Islet precursor cell (in vitro differentiated cells): ENCODE measurements at places on chromosomes 6 and 20.

- DNase-seq = peak; percentile 70
These were observed 664.8 kb upstream of the GJE1 start for GRCh38 chr6:141467881-141468280.

- DNase-seq = no peak
These were observed 372.1 kb downstream of the KIF16B start for GRCh38 chr20:16201191-16201590.

- DNase-seq = peak; percentile 79
These were observed 52.6 kb upstream of the MAFB start for GRCh38 chr20:40741507-40742106.

DNA sequence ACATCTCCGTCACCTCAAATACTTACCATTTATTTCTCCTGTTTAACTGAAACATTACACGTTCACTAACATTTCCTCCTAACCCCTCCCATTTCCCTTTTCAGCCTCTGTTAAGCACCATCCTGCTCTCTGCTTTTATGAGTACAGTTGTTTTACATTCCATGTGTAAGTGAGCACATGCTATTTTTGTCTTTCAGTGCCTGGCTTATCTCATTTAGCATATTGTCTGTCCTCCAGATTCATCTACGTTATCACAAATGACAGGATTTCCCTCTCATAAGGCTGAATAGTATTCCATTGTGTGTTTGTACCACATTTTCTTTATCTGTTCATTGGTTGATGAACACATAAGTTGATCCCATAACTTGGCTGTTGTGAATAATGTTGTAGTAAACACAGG, 22.7 kb downstream of the TAF11 start:
- DNase-seq = no peak

DNA sequence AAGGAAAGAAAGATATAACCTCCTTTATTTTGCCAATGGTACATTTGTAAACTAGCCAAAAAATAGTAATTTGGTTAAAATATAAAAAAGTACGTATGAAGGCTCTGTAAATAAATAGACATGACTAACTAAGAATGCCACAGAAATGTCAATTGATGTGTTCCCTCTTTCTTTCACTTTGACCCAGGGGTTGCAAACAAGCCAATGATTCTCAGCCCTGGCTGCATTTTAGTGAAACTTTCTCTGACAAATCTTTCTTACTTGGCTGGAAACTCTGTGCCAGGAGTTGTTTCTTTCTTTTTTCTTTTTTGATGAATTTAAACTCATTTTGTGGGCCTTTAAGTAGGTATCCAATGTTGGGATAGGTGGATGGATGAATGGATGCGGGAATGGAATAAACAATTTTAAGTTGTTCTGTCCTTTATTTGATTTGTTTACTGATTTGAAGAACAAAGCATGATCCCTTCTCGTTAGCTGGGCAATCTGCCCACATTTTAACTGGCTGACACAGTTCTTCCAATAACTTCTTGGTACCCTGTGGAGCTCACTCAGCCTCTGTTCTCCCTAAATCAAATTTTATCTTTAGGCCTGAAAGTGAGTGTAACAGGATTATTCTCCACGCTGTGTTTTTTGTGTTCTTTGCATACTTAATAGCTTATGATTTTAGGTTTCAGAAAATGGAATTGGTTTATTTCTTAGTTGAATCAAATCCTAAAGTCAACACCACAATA, 58.6 kb upstream of the GCLC start:
- DNase-seq = no peak

DNA sequence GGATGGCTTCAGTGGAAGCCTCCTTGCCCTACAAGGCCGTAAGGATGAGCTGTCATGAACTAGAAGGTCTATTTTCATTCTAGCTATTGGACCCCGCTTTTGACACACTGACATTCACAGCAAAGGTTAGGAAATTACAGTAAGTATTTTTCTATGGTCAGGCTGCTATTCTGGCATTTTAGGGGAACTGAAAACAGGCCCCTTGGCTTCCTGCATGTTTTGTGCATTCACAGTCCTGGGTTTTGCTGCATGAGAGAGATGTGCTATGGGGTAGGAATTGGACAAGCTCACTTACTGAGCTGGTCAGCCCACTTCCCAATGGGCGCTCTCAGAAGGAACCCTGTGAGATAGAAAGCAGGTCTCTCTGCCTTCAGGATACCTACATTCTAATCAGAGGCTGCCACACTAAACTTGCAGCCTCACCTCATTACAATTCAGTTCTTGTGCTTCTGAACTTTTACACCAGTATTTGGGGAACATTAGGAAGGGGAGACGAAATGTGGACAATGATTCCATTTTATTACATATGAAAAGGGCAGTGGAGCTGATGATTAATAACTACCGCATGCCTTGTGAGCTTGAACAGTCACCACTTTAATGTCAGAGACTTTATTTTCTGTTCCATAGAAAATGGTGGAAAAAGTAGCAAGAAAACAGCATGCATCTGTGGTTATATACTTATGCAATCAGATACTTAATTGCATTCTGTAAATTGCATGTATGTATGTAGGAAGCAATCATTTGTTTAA, 86.6 kb upstream of the TAB2 start:
- no peak for DNase-seq

DNA sequence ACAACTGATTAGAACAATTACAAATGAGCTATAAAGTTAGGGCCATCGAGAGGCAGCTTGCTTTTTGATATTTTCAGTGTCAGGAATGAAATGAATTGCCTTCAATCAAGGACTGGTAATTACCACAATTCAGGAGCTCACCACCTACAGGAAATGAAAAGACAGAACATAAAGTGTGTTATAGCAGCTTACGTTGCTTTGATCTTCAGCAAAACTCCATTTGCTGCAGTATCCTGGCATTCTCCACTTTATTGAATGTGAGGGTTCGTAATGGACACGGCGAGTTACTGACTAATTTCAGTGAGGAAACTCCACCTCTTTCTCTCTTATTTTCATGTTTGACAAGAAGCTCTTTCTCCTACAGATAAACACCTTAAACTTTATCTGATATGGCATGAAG, 440.0 kb upstream of the HSF2 start:
- DNase-seq = no peak

- DNase-seq = no peak
These were observed 393.8 kb upstream of the IMPG1 start for GRCh38 chr6:76466286-76466685.

GRCh38 chr6:17851720-17852161, 135.7 kb downstream of the KIF13A start:
- no peak for DNase-seq

DNA sequence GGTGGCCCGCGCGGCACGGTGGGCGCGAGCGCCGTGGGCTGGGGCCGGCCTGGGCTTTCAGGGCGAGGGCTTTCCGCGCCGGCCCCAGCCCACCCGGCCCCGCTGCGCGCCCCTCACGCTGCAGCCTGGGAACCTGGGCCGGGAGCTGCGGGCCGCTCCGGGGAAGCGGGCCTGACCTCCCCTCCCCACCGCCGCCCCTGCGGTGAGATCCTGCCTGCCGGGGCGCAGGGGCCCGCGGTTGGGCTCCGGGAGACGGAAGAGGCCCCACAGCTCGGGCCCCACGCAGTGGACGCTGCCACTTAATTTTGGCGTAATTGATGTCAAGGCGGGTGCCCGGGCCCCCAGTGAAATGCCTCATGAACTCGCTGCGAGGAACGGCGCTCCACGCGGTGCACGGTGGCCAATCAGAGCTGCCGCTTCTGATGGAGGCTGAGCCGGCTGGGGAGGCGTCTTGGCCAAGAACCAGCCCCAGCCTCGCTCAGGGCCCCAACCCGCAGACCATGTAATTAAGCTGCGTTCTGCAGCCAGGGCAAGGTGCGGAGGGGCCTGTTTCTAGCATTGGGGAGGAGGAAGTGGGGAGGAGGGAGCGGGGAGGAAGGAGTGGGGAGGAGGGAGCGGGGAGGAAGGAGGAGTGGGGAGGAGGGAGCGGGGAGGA, 96.1 kb upstream of the BHLHE23 start:
- no peak for DNase-seq

DNA sequence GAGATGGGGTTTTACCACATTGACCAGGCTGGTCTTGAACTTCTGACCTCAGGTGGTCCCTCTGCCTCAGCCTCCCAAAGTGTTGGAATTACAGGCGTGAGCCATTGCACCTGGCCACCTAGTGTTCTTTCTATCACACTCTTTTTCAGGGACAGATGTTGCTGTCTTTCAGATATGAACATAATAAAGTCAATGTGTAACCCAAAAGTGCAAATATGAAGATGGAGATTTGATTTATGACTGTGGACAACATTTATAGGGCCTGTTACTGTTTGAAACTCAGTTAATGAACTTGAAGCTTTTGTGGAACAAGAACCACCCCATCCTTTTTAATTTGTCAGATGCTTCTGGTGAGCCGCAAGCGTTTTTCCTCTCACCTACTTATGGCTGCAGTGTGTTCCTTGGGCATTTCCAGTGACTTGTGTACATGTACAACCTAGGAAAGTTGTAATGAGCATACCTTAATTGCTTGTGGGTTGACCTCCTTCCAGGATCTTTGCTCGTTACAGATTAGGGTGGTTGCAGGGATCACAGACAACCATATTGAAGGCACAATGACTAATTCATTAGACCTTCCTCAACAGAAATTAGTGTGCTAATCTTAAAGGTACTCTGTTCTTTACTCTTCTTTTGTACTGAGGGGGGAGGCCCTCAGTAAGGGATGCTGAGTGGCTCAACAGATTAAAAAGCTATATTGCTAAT, 6.8 kb downstream of the TBPL1 start:
- no peak for DNase-seq

DNA sequence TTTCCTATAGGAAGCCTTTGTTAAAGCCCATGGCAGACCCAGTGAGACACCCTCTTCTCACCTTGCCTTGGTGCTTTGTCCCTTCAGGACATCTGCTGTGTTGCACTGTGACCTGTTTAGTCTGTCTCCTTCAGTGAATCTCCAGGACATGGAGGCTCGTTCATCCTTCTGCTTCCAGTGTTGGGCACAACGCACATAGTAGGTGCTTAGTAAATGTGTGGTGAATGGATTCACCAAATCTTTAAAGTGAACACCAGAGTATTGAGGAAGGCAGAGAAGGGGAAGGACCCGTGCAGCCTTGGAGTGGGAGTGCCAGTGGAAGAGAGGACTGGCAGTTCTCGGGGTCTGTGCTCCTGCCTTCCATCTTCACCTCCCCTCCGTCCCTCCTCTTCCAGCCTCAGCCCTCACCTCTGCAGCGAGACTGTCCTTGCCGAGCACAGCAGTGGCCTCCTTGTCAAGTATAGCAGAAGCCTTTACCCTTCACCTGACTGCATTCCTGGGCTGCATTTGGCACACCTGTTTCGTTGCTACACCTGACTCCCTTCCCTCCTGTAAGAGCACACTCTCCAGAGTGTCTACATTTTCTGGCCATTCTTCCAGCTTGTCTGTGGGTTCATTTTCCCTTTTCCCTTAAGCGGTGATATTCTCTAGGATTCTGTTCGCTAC, 49.2 kb downstream of the ARID1B start:
- no peak for DNase-seq

DNA sequence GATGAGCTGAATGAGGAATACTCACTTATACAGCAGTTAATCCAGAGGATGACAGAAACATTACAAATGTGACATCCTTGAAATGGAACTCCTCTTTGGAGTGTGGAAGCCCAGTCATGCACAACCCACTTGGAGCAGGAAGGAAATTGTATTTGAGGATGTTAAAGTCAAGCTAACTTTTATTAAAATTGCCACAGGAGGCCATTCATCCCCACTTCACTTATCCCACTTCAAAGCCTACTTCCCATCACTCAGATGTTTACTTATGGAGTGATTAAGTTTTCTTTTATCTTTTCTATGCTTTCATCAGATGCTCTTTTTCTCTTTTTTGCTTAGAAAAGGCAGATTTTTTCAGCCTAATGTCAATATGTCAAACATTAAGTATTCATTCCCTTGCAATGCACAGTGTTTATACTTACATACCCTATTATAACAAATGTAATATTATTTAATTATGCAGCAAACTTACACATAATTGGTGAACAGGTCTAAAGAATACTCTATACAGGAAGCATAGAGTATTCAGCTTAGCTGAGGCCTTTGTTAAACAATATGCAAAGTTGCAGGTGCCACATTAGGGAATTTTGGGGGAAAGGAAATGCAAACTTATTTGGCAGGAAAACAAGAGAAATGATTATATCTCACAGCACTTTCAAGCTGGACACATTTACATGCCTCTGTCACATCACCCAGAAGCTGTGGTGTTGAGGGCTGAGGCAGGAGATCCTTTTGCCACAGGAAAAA, 148.9 kb downstream of the KHDC1L start:
- DNase-seq = no peak

DNA sequence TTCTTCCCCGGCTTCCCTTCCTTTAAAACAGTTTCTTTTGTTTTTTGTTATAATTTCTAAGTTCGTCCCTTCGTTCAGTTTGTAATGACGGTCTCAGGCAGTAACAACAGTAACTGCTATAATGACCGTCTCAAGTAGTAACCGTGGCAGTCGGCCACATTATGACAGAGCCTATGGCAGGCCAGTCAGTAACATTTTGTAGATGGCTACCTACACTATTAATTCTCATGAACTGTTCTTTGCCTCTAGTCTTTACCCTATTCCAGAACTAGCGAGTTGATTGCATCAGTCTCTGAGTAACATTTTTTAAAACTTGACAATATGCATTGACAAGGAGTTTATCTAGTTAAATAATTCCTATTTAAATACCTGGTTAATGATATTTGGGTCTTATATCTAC, 43.0 kb upstream of the ADGRG6 start:
- DNase-seq = no peak

DNA sequence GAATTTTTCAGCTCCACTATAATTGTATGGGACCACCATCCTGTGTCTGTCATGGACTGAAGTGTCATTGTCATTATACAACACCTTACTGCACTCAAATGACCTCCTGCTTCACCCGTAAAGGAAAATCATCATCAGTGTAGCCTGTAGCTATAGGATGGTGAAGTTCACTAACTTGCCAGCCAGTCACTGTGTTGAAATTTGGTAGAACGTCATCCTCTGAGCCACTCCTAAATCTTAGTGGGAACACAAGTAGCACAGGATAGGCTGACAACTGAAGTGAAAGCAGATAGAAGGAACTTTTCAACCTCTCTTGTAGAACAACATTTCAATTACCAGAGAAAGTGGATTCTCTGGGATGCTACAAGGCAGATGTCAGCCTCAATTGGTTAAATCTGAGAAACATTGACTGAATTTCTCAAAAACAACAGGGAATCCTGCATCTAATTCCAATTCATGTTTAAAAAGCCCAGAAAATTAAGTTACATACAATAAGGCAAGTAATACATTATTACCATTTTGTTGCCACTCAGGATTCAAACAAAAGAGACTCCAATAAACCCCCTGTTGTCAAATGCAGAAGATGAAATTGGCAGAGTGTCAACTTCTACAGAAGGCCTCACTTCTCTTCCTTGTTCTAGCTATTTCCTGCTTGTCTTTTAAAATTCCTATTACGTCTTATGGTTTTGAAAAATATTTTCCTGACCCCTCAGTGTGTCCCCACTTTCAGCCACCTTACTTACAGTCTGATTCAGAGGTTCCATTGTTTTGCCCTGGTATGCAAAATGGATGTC, 647.9 kb upstream of the AGPAT4 start:
- no peak for DNase-seq
